ENCODE measurements at places on chromosomes 1 and 21.

GRCh38 chr1:232964601-232965000 lies 14.2 kb downstream of the NTPCR start:
- DNase-seq = no peak

GRCh38 chr1:237043846-237044636 lies 2.1 kb downstream of the RYR2 start:
- DNase-seq = peak; percentile 67

DNA sequence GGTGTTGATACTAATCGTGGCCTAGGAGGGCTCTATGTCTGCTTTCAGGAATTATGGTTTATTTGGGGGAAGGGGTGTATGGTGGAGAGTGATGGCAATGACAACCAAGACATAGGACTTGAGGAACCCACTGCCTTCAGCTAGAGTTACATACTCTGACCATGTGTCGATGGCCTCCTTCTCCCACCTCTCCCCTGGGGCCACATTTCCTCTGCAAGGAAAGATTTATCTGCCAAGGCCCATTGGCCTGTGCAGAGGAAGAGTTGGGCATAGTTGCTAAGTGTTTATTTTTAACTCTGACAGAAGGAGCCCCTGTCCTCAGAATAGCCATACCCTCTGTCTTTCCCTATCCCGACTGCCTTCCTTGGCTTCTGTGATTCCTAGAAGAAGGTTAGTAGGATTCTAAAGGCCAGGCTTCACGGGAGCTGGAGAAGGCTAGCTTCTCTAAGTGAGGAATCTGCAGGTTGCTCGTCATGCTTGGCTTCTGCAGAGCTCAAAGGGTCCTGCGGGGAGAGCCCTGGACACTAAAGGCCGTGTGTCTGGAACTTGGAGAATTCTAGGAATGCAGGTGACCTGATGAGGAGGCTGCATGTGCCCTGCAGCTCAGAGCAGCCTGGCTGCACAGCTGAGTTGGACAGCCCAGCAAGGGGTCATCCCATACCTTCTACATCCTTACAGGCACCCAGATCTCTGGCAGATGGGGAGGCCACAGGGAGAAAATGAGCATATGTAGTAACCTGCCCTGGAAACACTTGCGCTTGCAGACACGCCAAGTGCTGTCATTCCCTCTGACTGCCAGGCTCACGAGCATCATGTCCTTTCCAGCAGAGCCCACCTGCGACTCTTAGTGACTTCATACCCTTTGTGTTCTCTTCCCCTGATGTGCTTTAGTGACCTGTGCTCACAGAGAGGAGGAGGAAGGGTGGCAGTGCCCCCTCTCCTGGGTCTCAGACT lies 9.7 kb downstream of the MAPKAPK2 start:
- DNase-seq = no peak

GRCh38 chr21:15682186-15682895 lies 47.4 kb upstream of the USP25 start:
- no peak for DNase-seq

DNA sequence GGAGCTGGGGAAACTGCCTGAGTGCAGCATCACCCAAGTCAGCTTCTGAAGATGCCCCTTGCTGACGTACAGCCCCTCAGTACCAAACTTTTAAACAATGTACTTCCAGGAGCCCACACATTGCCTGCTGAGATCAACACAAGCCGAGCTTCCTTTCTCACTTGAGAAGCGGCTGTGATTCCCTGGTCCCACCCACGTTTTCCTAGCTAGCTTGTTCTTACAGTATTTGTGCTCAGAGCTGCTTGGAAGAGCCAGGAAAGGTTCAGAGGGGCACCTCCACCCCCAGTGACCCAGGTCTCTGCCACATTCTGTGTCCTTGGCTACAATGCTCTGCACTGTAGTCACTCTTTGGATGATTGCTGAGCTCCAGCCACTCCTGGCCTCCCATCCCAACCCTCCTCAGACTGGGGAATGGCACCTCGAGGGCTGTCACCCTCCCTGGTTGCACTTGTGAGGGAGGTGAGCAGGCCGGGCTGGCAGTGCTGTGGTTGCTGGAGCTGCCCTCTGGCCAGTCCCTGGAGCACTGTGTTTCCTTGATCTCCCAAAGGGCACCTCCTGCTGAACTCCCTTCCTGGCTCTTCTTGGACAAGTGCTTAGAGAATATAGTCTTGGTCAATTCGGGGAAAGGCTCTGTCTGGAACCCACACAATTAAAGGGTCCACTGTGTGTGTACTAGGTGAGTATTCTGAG lies 355.1 kb downstream of the AJAP1 start:
- no peak for DNase-seq

All from left ventricle myocardium superior (tissue), 1 donor.